ENCODE measurements at places on chromosomes 3 and 15.
A peak's percentile ranks its signal among the peaks of the same experiment; 100 is the strongest.

DNA sequence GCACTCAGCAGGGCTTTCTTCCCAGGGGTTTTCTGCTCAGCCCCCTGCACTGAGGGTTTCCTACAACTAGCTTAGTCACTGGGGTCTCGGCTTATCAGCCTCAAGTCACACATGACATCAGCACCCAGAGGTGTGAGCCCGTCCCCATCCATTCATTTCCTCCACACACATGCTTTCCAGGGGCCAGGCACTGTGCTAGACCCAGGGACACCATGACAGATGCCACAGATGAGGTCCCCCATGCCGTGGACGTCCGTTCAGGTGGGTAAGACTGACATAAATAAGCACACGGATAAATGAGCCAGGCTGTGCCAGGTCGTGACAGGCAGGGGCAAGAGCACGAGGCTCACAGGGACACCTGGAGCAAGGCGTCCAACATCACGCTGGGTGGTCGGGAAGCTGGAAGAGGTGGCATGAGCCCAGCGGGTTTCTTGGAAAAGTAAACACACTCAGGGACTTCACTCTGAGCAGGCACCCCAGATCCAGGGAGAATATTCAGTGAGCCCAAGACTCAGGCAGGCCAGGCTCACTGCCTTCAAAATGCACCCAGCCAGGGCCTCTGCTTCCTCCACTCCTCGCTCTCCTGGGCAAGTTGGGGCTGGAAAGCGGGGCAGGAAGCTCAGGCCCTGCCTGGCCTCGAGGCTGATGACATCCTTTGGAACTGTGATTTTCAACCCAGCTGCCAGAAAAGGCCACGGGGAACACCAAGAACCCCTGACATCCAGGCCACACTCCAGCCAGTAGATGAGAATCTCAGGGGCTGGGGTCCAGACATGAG lies 139.3 kb downstream of the CHSY1 start:
- no peak for DNase-seq

GRCh38 chr3:3105815-3106214 lies 4.4 kb downstream of the IL5RA start:
- DNase-seq: no peak

DNA sequence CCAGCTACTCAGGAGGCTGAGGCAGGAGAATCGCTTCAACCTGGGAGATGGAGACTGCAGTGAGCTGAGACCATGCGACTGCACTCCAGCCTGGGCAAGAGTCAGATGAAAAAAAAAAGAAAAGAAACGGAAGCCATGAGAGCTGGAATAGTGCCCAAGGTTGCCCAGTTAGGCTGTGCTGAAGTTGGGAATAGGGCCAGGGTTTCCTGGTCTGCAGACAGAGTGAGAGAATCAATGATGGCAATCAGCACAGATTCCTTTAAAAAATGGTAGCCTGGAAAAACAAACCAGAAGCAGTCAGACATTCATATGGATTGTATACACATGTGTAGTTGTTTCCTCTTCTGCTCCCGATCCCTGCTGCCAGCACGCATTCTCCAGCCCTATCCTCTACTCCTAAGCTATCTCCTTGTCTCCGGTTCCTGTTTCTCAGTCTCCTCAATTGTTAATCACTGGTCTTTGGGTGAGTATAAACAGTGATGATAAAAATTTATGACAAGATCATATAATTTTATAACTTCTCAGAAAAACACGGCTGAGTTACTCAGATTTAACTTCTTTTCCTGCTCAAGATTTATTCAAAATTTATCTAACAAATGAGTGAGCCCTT lies 316.2 kb upstream of the UMPS start:
- DNase-seq: no peak

DNA sequence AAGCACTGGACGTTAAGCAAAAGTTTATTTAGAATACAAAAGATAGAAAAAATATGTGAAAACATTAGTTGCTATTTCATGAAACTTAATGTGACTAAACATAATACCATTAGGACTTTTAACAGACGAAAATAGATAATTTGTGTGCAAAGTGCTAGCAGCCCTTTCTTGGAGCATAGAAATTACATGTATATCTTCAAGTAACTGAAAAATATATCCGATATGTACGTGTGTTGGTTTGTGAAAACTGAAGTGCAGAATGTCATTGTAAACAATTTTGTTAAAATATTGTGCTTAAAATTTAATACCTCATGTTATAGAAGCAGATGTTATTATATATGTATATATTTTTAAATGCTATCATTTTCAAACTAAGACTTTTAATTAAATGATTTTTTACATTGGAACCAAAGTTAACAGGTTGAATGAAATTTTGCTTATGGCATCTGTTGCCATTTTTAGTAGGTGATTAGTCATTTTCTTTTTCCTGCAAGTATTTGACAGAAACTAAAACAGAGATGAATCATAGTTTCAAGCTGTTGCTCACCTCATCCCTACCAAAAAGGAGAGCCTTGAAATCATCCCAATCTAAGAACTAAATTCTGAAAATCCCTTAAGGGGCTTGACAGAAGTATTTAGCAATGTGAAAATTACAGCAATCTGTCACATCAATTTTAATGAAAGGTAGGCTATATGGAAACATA lies 334.8 kb downstream of the NAALADL2 start:
- no peak for DNase-seq

DNA sequence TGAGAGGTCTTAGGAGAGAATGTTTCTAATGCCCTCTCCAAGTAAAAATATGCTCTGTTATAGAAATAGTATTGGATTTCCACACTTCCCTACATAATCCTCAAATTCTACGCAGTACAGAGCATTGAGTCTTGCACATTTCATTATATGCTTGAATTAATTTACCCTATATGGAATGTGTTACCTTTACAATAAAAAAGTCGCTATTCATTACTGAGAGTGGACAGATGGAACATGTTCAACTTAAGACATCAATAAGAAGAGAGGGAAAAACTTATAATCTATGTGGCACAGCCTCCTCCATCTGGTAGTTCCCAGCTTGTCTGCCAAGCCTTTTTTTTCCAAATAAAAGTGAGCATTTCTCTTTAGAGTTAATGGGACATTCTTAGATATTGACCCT lies 417.9 kb downstream of the MECOM start:
- DNase-seq: no peak

- DNase-seq: no peak
Measured at GRCh38 chr15:76584868-76585575, 248.4 kb downstream of the ISL2 start.

DNA sequence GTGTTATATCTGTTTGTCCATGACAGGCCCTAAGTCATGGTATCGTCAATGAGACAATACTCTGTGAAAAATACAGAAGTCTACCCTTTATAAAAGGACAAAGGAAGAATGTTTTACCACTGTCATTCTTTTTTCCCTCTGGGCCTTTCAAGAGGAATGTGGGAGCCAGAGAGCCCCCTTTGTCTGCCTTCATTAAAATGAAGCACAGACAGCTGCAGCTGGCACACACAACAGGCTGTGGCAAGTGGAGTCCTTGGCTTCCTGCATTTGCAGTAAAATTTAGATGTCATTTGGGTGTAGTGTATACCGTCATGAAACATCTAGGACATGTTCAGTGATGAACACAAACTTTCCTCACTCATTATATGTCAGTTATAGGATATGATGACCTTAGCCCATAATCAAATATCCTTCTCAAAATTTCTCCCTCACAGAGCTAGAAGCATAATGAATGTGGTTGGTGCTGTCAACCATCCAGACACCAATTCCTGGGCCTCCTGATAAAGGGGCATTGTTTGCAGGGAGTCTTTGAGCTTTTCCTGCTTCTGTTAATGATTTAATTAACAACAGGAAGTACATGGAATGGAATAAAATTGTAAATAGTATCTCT lies 76.4 kb downstream of the DHX36 start:
- no peak for DNase-seq

DNA sequence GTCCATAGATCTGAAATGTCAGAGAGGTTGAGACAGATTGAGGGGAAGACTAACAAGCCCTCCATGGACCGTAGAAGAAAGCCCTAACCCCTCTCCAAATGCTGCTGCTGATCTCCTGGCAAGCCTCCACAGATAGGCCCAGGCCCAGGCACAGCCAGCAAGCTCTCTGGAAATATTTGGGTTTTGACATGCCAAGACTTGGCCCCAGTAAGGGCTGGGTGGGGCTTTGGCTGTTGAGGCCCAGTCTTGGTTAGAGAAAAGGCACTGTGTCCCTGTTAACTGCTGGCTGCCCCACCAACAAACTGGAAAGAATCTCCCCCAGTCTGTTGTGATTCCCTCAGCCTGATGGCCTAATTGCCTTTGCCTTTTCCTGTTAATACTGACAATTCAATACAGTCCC lies 208.8 kb upstream of the CTDSPL start:
- peak; percentile 61 for DNase-seq

DNA sequence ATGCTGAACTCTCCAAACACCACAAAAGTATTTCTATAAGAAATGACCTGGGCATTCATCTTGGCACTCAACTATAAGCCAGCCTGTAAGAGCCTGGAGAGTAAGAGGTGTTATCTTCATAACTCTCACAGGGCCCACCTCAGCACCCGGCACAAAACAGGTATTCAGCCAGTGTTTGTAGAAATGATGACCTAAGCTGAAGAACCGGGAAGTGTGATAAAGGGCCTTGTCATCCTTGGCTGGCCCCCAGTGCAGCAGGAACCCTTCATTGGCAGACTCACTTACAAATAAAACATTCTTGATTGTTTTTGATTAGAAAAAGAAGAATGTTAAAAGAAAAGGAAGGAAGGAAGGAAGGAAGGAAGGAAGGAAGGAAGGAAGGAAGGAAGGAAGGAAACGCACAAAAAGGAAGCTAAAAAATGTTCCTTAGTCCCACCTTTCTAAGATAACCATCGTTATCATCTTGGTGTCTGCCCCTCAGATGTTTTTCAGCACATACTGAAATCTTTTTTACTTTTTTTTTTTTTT lies 52.1 kb downstream of the DAPK2 start:
- no peak for DNase-seq

DNA sequence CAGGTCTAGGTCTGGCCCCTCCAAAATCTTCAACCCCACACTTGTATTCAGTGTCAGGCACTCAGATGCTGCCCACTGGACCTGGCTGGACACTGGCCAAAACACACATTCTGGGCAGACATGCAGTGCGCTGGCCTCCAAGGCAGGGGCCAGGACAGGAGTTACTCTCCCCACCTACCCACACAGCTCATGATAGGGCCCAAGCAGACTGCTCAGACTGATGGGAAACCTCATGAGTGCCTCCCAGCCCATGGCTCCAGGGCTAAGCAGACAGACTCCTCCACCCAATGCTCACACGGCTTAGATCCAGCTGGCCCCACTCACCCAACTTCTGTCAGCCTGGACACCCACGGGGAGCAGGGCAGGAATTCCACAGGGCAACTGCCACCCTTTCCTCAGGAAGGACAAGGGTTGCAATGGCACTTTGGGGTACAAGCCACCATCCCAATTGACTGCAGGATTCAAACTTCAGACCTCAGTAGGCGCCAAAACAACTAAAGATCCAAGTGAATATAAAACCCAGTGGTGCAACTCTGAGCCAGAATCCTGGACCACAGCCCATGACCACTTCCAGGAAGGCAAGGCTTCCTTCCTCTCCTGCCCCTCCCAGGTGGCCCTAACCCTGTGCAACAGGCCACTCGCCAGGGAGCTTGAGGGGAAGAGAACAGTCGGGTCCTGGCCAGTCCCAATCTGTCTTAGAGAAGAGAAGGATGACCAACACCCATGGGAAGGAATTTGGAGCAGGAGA lies 1.4 kb downstream of the LTF start:
- DNase-seq: peak; percentile 60

DNA sequence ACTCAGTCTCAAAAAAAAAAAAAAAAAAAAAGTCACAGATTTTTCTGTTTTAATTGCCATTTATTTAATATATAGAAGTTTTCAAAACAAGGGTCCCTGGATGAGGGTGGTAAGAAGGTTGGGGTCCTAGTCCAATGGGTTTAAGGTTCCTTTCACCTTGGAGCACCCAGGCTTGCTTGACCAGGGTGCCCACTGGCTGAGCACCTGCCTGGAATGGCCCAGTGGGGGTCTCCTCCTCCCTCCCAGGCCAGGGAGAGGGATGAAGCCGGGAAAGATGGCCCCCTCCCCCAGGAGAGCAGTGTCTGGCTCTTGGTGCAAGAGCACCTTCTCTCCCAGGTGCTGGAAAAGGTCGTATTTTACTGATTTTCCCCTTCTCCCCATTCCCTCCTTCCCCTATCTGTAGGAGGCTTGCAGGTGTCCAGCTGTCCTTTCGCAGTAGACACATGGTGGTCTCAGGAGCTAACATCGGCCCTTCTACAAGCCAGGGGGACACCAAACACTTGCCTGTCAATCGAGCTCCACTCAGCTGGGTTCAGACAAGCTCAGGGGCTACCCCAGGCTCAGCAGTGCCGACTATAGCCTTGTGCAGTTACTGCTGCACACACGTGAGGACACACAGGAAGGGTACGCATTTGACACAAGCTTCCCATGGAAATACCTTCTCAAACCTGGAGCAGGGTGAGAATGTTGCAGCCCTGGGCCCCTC lies 112.3 kb upstream of the KLF13 start:
- no peak for DNase-seq

- peak; percentile 83 for DNase-seq
Measured at GRCh38 chr15:75666823-75667501, 19.2 kb downstream of the SNX33 start.

DNA sequence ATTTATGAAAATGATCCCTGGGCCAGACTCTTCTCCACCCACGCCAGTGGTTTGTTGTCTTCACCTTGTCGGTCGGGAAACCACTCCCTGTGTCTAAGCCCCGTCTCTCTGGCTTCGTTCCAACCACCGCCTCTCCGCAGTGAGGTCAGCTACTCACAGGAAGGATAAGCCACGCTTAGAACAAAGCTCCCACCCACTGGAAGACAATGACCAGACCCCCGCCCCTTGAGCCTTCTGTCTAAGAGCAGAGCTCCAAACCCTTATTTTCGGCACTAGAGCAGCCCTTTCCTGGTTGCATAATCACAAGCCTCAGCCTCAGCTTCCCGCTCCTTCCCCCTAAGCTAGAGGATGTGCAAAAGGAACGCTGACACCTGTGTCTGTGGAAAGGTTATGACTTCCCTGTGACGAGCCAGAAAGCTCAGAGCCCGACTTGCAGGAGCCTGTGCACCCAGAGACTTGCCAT lies 114.9 kb upstream of the MEF2A start:
- DNase-seq: peak; percentile 91

DNA sequence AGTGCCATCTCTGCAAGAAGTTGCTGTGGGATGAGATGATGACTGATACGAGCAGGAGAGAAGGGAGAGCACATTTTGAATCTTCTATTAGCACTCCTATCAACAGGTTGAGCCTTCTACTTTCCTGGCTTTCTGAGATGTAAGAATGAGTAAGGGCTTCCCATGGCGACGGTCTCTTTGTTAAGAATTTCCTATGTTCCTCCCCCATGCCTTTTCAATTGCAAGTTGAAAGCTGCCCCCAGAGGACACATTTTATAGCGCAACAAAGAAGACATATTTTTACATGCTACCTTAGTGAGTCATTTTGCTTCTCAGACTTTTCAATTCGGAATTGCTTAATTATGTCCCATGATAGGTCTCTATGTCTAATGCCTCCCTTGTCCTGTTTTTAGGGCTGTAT lies 71.3 kb upstream of the LRTM1 start:
- DNase-seq: no peak

- DNase-seq: no peak
Measured at GRCh38 chr3:181793006-181793405, 81.3 kb downstream of the SOX2 start.

DNA sequence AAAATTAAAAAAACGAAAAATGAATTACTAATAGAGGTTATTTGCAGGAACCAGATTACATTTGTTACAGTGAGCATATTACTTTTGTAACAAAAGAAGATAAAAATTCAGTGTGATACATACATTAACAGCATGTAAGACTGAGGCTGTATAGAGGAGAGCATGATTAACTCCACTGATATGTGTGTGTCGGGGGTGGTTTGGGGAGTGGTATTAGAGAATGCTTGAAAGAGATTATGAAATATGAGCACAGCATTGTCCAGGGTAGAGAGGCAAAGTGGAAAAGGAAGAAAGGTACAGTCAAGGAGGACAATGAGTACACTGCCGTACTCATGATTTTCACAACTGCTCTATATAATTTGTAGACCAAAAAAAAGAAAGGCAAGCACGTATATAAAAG lies 62.9 kb upstream of the LRRFIP2 start:
- DNase-seq: no peak

Measured in left cardiac atrium (tissue), 4 donors.